ENCODE measurements at places on chromosomes 6 and 20.

DNA sequence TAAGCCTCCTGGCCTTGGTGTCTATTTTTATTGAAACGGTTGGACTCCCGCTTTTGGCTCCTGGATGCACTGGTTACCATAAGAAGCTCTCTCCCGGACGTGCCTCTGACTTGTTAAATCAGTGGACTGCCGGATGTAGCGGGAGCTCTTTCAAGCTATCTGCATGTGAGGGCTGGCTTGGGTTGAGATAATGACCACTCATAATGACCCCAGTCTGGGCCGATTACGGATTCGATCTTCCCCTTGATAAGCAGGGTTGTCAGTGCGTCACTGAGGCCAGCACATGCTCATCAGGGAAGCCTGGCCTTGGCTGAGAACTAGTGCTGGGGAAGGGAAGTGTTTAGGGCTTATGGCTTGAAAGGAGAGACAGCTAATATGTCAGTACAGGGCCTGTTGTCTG lies 528.1 kb downstream of the CDH26 start:
- DNase-seq = no peak

- DNase-seq = no peak
Observed at GRCh38 chr6:55016261-55016660, 158.1 kb upstream of the HCRTR2 start.

- DNase-seq = no peak
Observed at GRCh38 chr6:51585264-51585663, 502.1 kb downstream of the PKHD1 start.

GRCh38 chr6:16060039-16060438 lies 68.8 kb upstream of the MYLIP start:
- peak; percentile 65 for DNase-seq

DNA sequence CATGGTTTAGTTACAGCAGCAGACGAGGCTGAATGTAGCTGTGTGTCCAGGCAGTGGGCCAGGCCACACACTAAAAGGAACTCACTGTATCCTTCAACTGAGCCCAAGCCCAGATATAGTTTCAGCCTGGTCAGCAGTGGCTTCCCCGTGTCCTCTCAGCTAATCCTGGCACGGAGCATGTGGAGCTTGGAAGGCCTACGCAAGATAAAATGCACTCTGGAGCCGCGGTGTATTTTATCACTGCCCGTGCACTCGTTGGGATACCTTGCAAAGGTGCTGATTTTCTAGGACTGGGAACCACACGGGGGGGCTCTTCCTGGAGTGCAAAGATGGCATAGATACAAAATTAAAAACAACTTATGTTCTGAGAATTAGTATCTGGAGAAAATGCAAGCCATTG lies 48.4 kb upstream of the IYD start:
- no peak for DNase-seq

- no peak for DNase-seq
Observed at GRCh38 chr6:150967381-150967780, 101.9 kb downstream of the MTHFD1L start.

DNA sequence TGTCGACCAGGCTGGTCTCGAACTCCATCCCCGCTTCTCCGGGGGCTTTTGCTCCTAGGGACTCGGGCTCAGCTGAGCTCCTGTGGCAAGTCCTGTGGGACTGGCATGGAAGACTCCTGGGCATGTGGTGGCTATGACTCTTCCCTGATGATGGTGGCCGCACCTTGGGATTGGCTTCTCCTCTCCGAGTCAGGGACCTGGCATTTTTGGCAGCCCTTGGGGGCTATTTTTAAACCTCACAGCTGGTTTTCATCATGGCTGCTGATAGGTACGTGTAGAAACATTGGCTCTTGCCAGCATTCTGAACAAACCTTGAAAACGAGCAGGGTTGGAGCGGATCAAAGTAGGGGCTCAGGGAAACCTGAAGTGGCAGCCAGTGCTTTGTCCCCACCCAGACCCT lies 54.1 kb downstream of the RBM38 start:
- DNase-seq = no peak

DNA sequence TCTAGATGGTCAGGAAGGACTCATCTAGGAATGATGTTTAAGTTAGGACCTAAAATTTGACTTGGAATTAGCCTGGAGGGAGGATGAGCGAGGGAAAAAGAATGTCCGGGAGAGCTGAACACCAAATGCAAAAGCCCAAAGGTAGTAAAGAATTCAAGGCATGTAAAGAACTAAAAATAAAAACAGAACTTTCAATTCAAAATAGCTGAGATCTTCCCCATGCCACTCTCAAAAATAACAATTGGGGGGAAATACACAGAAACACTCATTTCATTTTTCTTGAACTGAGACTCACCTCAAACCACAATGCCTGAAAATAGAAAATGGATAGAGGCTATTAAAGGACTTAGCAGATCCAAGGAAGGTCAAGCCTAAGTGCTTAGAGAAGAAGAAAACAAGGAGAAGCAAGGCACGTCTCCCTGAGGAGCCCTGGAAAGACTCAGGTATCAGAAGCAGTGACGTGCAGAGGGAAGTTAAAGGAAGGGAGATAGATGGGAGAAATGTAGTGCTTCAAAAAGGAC lies 10.4 kb downstream of the PXT1 start:
- no peak for DNase-seq

DNA sequence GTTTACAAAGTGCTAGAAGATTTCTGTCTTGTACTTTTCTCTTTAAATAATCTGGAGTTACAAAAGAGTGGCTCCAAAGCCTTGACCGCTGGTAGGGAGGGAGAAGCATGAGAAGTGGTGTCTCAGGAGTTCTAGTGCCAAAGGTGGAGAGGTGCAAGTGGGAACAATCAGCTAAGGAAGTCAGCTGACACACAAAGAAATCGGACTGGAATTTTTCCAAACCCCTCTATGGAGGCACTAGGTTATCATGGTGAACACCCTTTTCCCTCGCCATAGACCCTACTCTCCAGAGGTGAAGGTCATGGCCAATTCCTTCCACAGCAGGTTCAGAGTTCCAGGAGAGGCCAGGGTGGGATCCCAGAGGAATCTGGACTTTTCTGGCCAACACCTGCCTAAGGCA lies 14.8 kb downstream of the PLAGL2 start:
- no peak for DNase-seq
